ENCODE measurements at places on chromosomes 6 and 20.

- DNase-seq, result no peak
These were observed 265.8 kb downstream of the TAF4 start for GRCh38 chr20:61799928-61800327.

- no peak for DNase-seq
These were observed 24.5 kb downstream of the HLA-F start for GRCh38 chr6:29747688-29748250.

DNA sequence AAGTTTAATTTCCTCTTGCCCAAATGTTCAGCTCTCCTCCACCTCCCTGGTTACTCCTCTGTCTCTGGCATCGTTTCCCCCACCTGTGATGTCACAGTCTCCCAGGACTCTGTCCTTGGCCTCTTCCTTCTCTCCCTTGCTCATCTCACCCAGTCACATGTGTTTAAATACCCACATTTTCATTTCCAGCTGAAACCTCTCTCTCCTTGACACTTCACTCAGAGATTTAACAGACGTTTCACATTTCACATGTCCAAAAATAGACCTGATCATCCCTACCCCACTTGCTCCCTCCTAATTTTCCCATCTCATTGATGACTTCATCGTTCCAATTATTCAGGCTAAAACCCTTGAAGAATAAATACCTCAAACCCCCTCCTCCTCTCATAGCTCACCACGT lies 604.1 kb upstream of the JAG1 start:
- DNase-seq, result no peak

DNA sequence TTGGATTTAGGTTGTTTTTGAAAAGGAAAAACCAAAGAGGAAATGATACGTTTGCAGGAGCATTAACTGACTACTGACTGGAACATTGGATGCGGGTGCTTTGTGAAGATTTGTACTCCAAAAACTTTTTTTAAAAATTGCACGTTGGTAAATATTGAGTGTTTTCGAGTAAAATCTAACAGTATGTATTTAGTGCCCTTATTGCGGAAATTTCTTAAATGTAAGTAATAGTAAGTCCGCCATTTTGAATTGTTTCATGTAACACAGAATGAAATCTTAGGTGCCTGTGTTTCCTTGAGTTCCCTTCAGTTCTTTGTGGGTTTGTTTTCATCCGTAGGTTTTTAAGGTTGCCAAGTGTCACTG lies 15.2 kb upstream of the LIN28B start:
- DNase-seq, result no peak

- DNase-seq, result peak; percentile 60
These were observed 192.1 kb downstream of the KCNQ5 start for GRCh38 chr6:72813807-72814596.

DNA sequence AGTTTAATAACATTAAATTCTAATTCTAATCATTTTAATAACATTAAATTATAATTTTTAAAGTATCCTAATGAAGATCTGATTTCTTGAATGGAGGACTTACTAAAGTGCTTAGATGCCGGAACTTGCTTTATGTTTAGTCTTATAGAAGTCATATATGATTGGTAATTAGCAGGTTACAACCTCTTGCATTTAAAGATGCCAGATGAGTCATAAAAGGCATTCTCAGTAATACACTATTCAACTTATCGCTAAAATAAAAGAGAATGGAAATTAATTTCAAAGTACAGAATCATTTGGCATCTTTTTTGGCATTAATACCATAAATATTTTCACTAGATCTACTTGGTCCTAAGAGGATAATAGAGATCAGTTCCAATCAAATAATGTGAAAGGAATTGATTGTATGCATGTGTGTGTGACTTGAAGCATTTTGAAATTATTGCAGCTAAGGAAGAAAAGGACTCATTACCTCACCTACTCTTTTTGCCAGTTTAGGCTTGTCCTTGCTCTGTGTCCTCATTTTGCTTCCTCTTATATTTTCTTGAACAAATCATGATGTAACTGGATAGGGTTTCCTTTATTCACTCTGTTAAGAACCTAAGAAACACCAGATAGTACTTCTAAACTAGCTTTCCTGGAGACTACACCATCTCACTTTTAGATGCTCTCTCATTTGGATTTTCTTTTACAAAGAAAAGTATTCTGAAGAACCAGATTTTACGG lies 2.7 kb downstream of the COL21A1 start:
- DNase-seq, result peak; percentile 5

GRCh38 chr6:149140910-149141290 lies 176.6 kb upstream of the TAB2 start:
- DNase-seq, result no peak

DNA sequence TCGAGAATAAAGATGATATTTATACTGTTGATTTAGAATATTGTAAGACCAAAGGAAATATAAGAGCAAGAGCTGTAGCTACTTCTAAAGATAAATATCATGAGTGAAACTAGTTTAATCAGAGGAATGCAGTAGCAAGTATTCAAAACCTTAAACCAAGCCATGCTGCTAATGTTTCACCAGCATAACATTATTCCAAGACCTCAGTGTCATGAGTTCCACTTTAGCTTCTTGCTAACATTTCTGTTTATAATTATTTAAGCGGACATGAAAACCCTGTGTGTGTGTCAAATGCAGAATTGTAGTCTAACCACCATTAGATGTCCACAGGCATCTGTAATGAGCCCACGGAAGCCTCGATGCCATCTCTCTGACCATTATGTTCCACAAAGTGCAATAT lies 752.6 kb upstream of the MARCKS start:
- no peak for DNase-seq
